ENCODE measurements at places on chromosomes 12 and 14.

- no peak for DNase-seq
Measured at GRCh38 chr14:83473416-83474235, 1940.0 kb upstream of the SEL1L start.

DNA sequence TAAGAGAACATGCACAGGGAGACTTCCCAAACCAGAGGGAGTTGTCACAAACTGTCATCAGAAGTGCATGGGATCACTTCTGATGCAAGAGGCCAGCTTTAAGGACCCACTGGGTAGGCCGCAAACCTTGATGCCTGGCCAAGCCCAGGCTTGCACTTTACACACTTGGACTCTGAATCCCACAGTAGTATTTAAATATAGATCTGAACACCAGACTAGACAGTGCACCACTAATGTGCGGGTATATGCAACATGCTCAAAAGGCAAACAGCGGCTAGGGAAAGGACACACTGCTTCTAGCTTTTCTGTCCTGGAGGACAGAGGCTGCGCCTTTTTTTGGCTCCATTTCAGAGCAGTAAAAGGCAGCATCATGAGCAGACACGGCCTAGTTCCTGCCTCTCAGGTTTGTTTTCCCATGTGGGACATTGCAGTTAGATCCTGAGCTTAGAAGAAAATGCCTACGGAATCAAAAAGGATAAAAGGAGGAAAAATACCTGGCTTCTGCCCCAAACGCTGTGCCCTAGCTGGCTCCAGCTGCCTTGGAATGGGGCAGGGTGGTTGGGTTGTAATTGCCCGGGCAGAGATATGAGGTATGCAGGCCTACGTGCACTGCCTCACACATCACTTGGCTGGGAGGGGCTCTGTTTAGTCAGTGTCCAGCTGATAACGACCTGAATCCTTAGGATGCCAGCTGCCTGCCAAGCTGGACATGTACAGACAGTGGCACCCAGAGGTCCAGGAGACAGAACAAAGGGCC, 84.5 kb upstream of the EGLN3 start:
- DNase-seq, result no peak

DNA sequence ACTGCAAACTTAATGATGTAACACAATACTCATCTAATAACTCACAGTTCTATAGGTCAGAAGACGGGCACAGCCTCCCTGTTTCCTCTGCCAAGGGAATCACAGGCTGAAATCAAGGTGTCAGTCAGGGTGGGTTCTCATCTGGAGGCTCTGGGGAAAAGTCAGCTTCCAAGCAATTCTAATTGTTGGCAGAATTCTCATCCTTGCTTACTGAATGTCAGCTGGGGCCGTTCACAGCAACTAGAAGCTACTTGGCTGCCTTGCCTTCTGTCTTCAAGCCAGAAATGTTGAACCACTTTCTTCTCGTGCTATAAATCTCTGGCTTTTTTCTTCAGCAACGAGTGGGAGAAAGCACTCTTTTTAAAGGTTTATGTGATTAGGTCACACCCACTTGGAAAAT, 80.1 kb upstream of the PDZRN4 start:
- no peak for DNase-seq

- DNase-seq, result no peak
Measured at GRCh38 chr12:67876305-67876915, 112.8 kb upstream of the IFNG-AS1 start.

DNA sequence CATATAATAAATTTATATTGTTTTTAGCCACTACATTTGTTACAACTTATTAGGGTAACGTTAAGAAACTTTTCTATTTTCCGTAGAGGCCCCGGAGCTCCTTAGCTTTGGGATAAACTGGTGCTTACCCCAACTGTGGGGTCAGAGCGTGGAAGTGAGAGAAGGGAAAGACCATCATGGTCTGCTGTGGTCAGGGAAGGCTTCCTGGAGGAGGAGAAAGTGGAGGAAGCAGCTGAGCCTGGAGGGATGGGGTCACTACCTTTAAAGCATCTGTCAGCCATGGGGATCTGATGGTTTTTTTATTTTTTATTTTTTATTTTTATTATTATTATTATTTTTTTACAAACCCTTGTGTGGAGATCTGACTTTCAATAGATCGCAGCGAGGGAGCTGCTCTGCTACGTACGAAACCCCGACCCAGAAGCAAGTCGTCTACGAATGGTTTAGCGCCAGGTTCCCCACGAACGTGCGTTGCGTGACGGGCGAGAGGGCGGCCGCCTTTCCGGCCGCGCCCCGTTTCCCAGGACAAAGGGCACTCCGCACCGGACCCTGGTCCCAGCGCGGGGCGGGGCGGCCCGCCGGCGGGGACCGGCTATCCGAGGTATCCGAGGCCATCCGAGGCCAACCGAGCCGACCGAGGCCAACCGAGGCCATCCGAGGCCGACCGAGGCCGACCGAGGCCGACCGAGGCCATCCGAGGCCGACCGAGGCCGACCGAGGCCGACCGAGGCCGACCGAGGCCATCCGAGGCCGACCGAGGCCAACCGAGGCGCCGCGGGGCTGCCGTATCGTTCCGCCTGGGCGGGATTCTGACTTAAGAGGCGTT, 1101.2 kb upstream of the TMEM132C start:
- peak; percentile 81 for DNase-seq

- DNase-seq, result no peak
Measured at GRCh38 chr12:88291498-88292131, 149.5 kb downstream of the TMTC3 start.

GRCh38 chr12:52847335-52848102, 1.3 kb downstream of the KRT78 start:
- DNase-seq, result no peak

DNA sequence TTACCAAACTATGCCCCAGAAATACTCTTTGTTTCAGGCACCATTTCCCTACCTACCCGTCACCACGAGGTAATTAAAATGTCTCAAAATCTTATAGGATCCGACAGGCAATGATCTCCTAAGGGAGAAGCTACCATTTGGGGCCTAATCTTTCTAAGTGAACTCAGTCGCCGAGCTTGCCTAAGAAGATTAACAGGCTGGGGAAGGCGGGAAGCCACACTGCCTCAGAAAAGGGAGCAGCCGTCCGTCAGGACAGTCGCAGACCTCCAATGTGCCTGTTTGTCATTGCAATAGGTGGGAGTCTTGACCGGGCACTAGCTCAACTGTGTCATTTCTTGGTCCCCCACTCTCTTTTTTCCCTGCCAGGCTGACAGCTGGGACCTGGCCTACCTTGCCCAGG, 4.6 kb downstream of the TTC7B start:
- DNase-seq, result no peak

DNA sequence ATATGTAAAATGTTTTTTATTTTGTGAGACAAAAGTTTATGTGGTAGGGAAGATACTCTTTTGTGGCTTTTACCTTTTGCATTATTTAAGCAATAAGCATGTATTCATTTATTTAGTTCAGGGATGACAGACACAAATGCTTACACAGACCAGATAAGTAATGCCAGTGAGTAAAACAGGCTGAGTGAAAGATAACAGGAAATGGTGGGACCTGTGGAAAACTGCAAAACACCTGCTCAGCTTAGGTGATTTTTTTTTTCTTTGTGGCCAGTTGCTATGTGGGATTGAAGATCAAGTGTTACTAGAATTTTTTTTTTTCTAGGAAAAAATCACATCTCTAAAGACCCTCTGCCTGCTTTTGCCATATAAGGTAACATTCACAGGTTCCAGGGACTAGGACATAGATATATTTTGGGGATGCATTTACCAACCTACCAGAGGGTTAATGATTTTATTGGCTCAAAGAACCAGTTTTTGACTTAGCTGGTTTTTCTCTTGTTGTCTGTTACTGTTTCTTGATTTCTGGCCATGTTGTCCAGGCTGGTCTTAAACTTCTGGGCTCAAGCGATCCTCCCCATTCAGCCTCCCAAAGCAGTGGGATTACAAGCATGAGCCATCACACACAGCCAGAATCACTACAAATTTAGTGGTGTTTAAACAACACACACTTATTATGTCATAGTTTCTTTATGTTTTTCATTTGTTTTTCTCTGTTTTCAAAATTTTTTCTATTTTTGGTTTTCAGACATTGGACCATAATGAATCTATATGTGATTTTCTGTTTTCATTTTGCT, 9.8 kb downstream of the PSMA6 start:
- no peak for DNase-seq

- DNase-seq, result no peak
Measured at GRCh38 chr14:88188745-88189416, 134.2 kb downstream of the KCNK10 start.

- DNase-seq, result no peak
Measured at GRCh38 chr14:76922584-76922983, 96.4 kb downstream of the LRRC74A start.

- no peak for DNase-seq
Measured at GRCh38 chr14:68758301-68758700, 34.6 kb downstream of the ZFP36L1 start.

- no peak for DNase-seq
Measured at GRCh38 chr14:65432361-65432948, 19.9 kb downstream of the FUT8 start.

DNA sequence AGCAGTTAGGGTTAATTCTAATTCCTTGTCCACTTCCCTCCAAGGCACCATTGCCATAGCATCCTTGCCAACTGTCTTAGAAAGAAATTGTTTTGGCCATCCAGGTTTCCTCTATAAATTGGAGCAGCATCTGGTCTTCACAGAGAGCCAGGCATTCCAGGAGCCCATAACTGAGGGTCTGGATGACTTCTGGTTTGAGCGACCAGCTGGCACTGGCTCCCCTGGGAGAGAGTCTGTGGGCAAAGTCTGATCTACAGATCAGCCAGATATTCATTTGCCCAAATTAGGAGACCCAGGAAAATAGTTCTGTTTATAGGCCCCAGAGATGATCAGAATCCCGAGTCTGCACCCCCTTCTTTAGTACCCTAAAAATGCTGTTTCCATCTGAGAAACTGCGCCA, 16.0 kb downstream of the VSX2 start:
- DNase-seq, result no peak

GRCh38 chr14:81550001-81550637, 16.5 kb upstream of the SEL1L start:
- no peak for DNase-seq

DNA sequence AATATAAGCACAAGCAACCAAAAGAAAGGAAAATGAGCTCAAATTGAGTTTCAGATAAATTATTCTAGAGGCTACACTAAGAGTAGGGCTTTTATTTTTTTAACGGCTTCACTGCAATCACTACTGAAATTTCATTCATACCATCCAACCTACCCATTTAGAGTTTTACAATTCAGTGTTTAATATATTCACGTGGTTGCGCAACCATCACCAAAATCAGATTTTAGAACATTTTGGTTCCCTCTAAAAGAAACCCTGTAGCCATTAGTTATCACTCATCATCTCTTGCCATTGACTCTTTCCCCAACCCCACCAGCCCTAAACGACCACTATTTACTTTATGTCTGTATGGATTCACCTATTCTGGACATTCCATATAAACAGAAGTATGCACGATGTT, 401.5 kb downstream of the MDGA2 start:
- DNase-seq, result no peak

GRCh38 chr14:45359746-45360145, 106.7 kb upstream of the MIS18BP1 start:
- DNase-seq, result no peak

- DNase-seq, result no peak
Measured at GRCh38 chr14:61451491-61451890, 130.1 kb downstream of the PRKCH start.

GRCh38 chr12:118537481-118537917, 161.1 kb downstream of the SUDS3 start:
- DNase-seq, result peak; percentile 44

GRCh38 chr12:113202300-113203075, 17.0 kb downstream of the RITA1 start:
- no peak for DNase-seq

DNA sequence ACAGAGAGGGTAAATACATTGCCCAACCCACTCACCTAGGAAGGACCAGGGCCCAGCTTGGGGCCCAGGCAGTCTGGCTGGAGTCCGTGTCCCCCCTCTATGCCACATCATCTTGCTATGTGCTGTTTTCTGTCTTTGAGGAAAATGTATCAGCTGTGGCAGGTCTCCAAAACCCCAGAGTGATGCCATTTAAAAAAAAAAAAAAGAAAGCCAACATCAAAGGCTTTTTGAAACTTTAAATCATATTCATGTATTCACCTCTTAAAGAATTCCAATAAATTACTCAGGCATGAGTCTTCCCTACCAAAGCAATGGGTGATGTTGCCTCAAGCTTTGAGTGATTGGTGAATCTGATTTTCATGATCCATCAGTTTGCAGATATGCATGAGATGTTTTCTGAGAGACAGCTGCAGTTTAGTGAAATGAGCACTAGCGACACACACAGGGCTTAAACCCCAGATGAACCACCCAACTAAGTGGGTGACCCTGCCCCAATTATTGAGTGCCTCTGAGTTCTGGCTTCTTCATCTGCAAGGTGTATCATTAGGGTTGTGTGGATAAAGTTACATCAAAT, 6.1 kb downstream of the KRT81 start:
- DNase-seq, result no peak

- no peak for DNase-seq
Measured at GRCh38 chr12:9619411-9620179, 11.9 kb upstream of the KLRB1 start.

- no peak for DNase-seq
Measured at GRCh38 chr12:101563212-101563611, 31.6 kb upstream of the MYBPC1 start.

- no peak for DNase-seq
Measured at GRCh38 chr14:92644171-92644969, 104.1 kb downstream of the LGMN start.

- DNase-seq, result no peak
Measured at GRCh38 chr12:10067264-10067663, 31.5 kb downstream of the CLEC1A start.

- no peak for DNase-seq
Measured at GRCh38 chr12:8662593-8662992, at the start of gene MFAP5. MFAP5 (minus strand) TSS chr12:8662826; CDS start chr12:8662104, 722 bp downstream.

- DNase-seq, result no peak
Measured at GRCh38 chr12:71970031-71970430, 31.4 kb downstream of the TPH2 start.

- no peak for DNase-seq
Measured at GRCh38 chr12:1157046-1157445, 166.0 kb downstream of the ERC1 start.
